CD4-positive, alpha-beta T cell (primary cell): ENCODE measurements at places on chromosomes 4 and X. TPM values are rescaled to one million over a fixed set of nuclear protein-coding genes. Genes with fewer than 3 reads are reported as not detected.

DNA sequence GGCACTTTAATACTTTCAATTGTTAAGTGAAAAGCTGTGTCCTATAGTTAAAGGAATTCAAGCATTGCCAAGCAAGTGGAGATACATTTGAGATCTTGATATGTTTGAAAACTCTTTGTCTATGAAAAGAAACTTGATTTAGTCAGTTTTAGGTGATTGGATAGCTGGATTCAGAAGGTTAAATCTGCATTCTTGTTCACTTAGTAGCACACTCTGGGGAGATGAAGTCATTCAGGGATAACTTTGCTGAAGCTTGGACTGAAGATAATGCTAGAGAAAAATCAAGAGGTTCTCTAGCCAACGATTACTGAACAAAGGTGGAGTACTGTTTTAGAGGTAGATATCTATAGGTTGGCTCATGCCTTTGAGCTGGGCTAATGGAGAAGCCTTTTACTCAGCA is 90.6 kb downstream of the DCAF8L2 start:
- H3K27me3 ChIP-seq: no peaks in the 10 kb centered on the region
- H3K27ac ChIP-seq: no peak overlapping the region
- no peak overlapping the region for H3K4me3 ChIP-seq
- no peak for DNase-seq
- no peaks in the 10 kb centered on the region for H3K4me1 ChIP-seq

- H3K27me3 ChIP-seq: no peaks in the 10 kb centered on the region
- no peaks in the 10 kb centered on the region for H3K4me1 ChIP-seq
Measured at GRCh38 chrX:132467026-132467425, 21.8 kb downstream of the MBNL3 start.

DNA sequence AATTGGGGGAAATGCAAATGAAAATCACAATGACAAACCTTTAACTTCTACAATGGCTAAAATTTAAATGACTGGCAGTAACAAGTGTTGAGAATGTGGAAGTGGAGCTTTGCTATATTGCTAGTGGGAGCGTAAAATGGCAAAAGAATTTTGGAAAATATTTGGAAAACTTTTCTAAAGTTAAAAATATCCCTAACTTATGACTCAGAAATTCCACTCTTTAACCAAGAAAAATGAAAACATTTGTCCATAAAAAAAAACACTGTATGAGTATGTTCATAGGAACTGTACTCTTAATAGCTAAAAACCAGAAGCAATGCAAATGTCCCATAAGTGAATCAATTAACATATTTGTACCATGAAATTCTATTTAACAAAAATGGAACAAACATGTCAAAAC is 3.6 kb downstream of the TBCK start:
- peaks cover 6% of the 10 kb centered on the region for H3K36me3 ChIP-seq
- H3K4me3 ChIP-seq: no peak overlapping the region
- no peak for DNase-seq
- H3K4me1 ChIP-seq: peaks cover 12% of the 10 kb centered on the region

GRCh38 chr4:154406018-154406795 is 85.4 kb downstream of the DCHS2 start:
- no peak overlapping the region for H3K4me3 ChIP-seq
- DNase-seq: no peak
- H3K36me3 ChIP-seq: no peaks in the 10 kb centered on the region
- peaks cover 11% of the 10 kb centered on the region for H3K27me3 ChIP-seq

- H3K27ac ChIP-seq: no peak overlapping the region
- H3K27me3 ChIP-seq: no peaks in the 10 kb centered on the region
- no peaks in the 10 kb centered on the region for H3K36me3 ChIP-seq
Measured at GRCh38 chr4:137768196-137768595, 235.9 kb upstream of the PCDH18 start.

GRCh38 chrX:39440799-39441284 is 639.6 kb downstream of the MID1IP1 start:
- no peak overlapping the region for H3K4me3 ChIP-seq

- no peak overlapping the region for H3K4me3 ChIP-seq
- no peaks in the 10 kb centered on the region for H3K27me3 ChIP-seq
- H3K4me1 ChIP-seq: no peaks in the 10 kb centered on the region
- DNase-seq: no peak
Measured at GRCh38 chr4:56701161-56701480, 20.0 kb upstream of the HOPX start.

GRCh38 chr4:149584722-149585121 is 230.9 kb downstream of the IQCM start:
- no peaks in the 10 kb centered on the region for H3K36me3 ChIP-seq
- H3K27me3 ChIP-seq: no peaks in the 10 kb centered on the region
- no peaks in the 10 kb centered on the region for H3K4me1 ChIP-seq
- no peak overlapping the region for H3K27ac ChIP-seq
- no peak overlapping the region for H3K4me3 ChIP-seq

- H3K36me3 ChIP-seq: no peaks in the 10 kb centered on the region
- H3K27ac ChIP-seq: no peak overlapping the region
- H3K4me1 ChIP-seq: peaks cover 3% of the 10 kb centered on the region
Measured at GRCh38 chrX:111035256-111035655, 60.7 kb upstream of the PAK3 start.

Gene DGKK
- total RNA-seq: not detected

Gene PHEX
- 0.08 TPM for total RNA-seq

Gene REELD1
- total RNA-seq: 2.0 TPM

Gene PAGE1
- total RNA-seq: not detected

Gene SULT1E1
- total RNA-seq: not detected

Gene UBE2K
- total RNA-seq: 41.3 TPM
